ENCODE measurements at places on chromosomes 1 and 21.

- no peak for DNase-seq
Measured at GRCh38 chr1:59520194-59520593, 223.3 kb downstream of the FGGY start.

DNA sequence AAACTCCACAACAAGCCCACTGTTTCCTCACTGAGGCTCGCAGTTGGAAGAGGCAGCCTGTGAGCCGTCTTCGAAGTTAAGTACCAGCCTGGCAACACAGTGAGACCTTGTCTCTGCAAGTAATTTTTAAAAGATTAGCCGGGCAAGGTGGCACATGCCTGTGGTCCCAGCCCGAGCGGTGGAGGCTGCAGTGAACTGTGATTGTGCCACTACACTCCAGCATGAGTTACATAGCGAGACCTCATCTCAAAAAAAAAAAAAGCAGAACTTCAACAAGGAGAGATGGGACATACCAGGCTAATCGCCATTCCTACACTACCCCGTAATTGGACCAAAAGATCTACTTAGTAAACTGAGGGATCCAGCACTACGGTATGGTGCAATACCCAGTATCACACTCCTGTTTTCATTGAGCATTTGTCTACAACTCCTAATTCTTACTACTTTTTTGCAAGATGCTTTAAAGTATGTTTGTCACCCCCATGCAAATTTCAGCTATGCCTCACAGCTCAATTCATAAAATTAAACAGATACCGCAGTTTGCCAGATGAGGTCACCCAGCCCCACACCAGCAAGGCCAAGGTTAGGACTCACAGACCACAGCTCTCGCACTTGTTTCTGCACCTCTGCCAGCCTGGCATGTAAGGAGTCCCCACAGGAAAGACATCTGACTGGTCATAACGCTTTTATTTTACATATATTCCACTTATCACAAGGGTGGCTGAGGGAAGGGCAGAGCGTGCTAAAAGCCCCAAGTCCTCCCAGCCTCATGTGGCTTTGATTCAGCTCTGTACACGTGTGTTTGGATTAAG is 21.0 kb downstream of the SDE2 start:
- peak; percentile 31 for DNase-seq

- no peak for DNase-seq
Measured at GRCh38 chr1:220184506-220184905, 87.7 kb downstream of the RAB3GAP2 start.

GRCh38 chr21:17925899-17926298 is 106.7 kb upstream of the C21orf91 start:
- peak; percentile 73 for DNase-seq

DNA sequence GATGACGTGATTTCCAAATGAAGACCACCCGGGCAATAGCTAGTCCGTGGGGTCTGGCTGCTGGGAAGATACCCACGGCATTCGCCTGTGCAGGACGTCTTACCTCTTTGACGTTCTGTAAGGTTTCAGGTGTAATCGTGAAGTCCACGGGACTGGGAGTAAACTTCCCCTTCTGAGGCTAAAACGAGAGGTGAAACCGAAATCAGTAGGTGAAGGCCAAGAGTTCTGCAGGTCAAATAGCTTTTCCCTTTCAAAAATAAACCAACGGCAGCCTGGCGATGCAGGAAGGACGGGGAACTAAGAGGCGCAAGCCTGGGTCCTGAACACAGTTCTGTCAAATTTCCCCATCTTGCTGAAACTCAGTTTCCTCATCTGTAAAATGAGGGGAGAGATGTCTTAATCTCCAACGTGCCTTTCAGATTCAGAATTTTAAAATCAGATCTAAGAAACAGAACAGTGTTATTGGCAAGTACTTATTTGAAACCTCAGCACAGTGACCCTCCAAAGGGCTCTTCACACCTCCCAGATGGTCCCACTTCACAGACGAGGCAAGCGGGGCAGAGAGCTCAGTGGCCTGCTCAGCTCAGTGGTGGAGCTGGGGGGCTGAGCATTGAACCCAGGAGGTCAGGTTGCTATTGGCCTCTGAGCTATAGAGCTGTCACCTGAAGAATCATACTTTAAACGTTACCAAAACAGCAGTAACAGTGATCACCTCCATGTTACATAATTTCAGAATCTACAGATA is 34.7 kb downstream of the VPS26C start:
- no peak for DNase-seq

All from NCI-H524 (cell line).